ENCODE measurements at places on chromosomes 5 and 9.

DNA sequence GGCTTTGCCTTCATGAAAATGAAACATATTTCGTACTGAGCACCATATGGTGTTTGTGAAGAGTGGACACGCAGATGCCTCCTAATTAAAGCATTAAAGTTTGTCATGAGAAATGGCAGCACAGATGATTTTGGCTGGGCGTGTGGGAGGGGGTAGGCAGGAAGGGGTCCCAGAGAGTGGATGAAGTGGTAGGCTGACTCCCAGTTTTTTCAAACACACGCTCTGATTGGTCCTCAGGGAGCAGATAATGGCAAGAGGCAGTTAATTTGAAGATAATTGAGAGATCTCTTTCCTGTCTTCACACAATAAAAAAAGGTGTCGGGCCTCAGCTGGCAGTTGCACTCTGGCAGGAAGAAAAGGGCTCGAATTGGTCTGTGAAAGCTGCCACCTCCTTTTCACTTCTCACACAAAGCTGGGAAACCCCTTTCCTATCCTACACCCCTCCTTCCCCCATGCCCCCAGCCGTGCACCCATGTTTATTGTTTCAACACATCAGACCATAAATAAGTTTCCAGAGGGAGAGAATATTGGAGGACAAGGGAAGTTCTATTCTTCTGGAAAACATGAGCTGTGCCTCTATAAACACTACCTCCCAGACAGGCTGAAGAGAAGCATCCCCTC is 429.6 kb downstream of the ARHGEF28 start:
- H3K4me3 ChIP-seq: no peak overlapping the region
- no peaks in the 10 kb centered on the region for H3K27me3 ChIP-seq
- no peak for DNase-seq
- no peaks in the 10 kb centered on the region for H3K36me3 ChIP-seq

- H3K36me3 ChIP-seq: no peaks in the 10 kb centered on the region
- H3K4me1 ChIP-seq: no peaks in the 10 kb centered on the region
- H3K27me3 ChIP-seq: no peaks in the 10 kb centered on the region
- no peak overlapping the region for H3K4me3 ChIP-seq
- DNase-seq: no peak
Observed at GRCh38 chr5:125750147-125750860, 672.9 kb upstream of the GRAMD2B start.

DNA sequence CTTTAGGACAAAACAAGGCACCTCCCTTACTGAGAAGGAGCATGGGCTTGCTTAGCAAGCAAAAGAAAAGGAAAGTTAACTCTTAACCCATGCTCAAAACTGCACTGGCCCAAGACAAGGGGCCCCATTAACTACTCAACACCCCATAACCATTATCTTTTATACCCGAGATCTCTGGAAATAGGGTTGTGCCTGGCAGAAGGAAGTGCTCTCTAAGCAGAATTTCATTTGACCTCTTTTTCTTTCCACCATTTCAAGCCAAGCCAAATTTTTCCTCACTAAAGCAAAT is 167.2 kb downstream of the RASEF start:
- no peak overlapping the region for H3K27ac ChIP-seq
- no peaks in the 10 kb centered on the region for H3K4me1 ChIP-seq
- H3K4me3 ChIP-seq: no peak overlapping the region
- no peaks in the 10 kb centered on the region for H3K27me3 ChIP-seq
- no peaks in the 10 kb centered on the region for H3K36me3 ChIP-seq

DNA sequence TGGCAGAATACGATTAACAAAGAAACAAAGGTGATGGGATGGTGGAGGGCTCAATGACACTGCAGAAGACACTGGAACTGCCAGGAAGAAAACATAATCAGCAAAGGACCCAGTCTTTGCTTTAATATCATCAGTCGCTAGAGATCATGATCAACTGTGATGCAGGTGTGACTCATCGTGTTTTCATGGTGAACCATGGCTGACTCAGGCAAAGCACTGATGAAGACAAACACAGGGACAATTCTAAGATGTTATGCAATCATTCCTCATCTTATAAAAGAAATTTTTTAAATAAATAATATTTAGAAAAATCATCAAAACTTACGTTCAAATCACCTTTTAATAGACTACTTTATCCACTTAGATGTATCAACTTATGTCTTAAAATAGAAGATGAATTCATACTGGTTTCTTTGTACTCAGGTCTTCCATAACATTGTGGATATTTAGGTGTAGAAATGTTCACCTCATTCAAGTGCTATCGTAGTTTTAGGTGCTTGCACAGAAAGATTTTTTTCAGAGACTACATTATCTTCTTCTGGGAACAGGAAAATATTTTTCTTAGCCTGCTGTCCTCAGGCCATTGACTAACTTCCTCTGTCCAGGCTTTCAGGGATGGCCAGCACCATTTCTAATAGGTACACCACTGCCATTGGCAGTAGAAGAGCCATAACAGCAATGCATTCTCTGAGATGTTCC is 673.4 kb upstream of the MEF2C start:
- no peaks in the 10 kb centered on the region for H3K36me3 ChIP-seq
- H3K4me3 ChIP-seq: no peak overlapping the region
- no peaks in the 10 kb centered on the region for H3K27me3 ChIP-seq
- H3K27ac ChIP-seq: no peak overlapping the region

DNA sequence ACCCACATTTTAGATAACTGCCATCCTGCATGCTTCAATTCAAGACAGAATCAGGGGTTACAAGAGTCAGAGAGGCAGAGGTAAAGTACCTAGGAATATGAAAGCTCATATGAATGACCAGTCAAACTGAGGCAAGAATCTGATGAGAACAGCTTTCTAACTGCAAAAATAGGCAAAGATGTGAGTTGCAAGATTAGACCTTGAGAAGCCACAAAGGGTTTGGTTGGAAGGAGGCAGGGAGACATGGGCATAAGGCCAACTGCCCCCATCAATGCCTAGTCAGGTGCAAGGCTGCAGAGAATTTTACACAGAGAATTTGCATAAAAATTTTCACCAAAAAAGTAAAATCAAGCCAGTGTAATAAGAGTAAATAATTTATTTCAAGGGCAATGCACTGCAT is 12.8 kb downstream of the FAM114A2 start:
- H3K27ac ChIP-seq: no peak overlapping the region
- H3K27me3 ChIP-seq: no peaks in the 10 kb centered on the region
- no peak for DNase-seq
- no peak overlapping the region for H3K4me3 ChIP-seq
- no peaks in the 10 kb centered on the region for H3K4me1 ChIP-seq

DNA sequence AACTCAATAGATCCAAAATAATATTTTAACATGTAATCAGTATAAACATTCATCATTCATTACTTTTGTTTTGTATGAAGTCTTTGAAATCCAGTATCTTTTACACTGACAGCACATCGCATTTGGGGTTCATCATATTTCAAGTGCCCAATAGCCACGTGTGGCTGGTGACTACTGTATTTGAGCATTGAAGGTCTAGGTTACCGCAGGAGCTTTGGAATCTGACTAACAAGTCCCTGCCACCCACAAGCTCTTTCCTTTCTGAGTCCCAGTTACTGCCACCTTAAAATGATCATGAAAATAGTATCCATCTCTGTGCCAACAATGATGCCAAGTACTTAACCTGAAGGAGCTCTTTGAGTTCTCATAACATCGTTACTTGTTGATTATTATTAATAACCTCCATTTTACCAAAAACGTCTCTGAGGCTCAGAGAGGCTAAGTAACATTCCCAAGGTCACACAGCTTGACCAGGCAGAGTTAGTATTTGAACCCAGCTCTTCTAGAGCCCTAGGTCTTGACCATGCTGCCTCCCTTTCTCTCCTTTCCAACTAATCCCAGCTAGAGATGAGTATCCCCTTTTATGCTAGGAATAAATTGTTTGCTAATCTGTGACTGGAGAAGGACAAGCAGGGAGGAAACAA is 24.2 kb downstream of the ARHGEF37 start:
- H3K36me3 ChIP-seq: peaks cover 18% of the 10 kb centered on the region
- H3K27ac ChIP-seq: peak overlapping the region; percentile 42
- DNase-seq: no peak

DNA sequence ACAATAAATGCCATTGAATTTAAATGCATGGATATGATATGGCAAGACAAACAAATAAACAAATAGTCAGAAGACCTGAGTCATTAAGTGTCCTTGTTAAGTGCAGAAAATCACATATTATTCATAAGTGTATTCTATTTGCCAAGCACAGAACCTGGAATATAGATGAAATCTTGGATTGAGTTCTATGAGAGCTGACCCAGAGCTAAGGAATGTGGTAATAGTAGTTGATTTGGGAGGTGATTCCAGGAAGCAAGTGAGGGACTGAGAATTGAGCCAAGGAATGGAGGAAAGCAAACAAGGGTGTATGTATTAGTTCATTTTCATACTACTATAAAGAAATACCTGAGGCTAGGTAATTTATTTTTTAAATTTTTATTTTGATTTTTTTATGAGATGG is 208.9 kb downstream of the TRIM32 start:
- H3K27me3 ChIP-seq: no peaks in the 10 kb centered on the region
- no peak for DNase-seq
- H3K27ac ChIP-seq: no peak overlapping the region
- no peaks in the 10 kb centered on the region for H3K36me3 ChIP-seq
- H3K4me3 ChIP-seq: no peak overlapping the region

DNA sequence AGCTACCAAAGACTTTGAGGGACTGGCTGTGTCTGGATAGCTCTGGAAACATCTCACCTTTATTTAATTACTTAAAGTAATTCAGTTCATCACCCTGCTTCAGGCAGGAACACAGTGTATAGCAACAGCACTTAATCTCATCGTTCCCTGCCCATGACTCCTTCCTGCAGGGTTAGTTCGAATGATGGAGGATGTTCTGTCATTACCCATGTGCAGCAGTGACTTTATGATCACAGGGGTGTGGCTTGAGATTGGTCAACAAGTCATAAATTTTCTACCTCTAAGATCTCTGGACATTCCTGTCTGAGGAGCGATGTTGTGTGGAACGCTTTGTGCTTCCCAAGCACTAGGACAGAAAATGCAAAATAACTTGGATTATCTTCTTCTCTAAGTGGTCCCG is 37.1 kb upstream of the PRUNE2 start:
- no peaks in the 10 kb centered on the region for H3K27me3 ChIP-seq
- H3K4me1 ChIP-seq: no peaks in the 10 kb centered on the region
- no peak overlapping the region for H3K4me3 ChIP-seq
- no peaks in the 10 kb centered on the region for H3K36me3 ChIP-seq
- H3K27ac ChIP-seq: no peak overlapping the region

- no peaks in the 10 kb centered on the region for H3K4me1 ChIP-seq
- no peaks in the 10 kb centered on the region for H3K27me3 ChIP-seq
- no peak overlapping the region for H3K27ac ChIP-seq
- DNase-seq: no peak
Observed at GRCh38 chr5:109685916-109686315, 3.8 kb upstream of the MAN2A1 start.

- H3K27me3 ChIP-seq: no peaks in the 10 kb centered on the region
- no peak overlapping the region for H3K4me3 ChIP-seq
- H3K36me3 ChIP-seq: no peaks in the 10 kb centered on the region
- H3K4me1 ChIP-seq: no peaks in the 10 kb centered on the region
Observed at GRCh38 chr5:93311881-93312280, 269.1 kb downstream of the NR2F1-AS1 start.

- no peaks in the 10 kb centered on the region for H3K4me1 ChIP-seq
- no peaks in the 10 kb centered on the region for H3K36me3 ChIP-seq
- no peak overlapping the region for H3K27ac ChIP-seq
- DNase-seq: no peak
- H3K27me3 ChIP-seq: no peaks in the 10 kb centered on the region
Observed at GRCh38 chr5:104635227-104635626, 1072.6 kb upstream of the NUDT12 start.

DNA sequence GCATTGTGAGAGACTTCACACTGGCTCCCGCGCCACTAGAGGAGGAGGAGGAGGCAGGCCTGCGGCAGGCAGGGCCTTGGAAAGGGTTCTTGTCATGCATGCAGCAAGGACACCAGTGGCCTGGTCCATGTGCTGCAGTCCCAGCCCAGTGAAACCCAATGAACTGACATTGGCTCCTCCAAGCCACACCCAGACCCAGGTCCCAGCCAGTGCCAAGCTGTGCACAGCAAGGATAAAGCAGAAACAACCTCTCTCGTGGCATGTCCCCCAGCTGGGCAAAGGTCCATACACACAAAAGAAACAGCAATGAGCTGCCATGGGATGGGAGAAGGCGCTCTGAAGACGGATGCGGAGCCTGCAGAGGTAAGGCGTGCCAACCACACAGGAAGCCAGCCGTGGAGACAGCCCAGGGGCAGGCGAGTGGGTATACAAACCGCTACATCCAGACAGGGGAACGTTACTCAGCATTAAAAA is 89.2 kb downstream of the SEMA4D start:
- no peaks in the 10 kb centered on the region for H3K4me1 ChIP-seq
- DNase-seq: no peak
- H3K27me3 ChIP-seq: no peaks in the 10 kb centered on the region
- H3K36me3 ChIP-seq: no peaks in the 10 kb centered on the region

DNA sequence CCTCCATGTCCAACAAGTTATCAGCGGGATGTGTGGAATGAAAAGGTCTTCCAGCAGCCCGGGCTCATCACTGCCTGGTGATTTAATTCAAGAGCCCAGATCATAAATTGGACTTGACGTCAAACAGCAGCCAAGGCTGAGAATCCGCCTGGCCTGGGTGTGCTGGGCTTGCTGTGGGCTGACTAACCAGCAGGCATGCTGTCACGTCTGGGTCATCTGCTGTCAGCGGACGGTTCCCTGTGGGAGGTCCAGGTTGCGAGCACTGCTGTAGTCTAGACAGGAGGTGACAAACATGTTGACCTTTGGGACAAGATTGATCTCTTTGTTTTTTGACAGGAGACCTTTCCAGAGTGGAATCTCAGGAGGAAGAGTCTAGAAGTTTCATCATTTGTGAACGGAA is 289.7 kb downstream of the OSTF1 start:
- H3K27ac ChIP-seq: no peak overlapping the region
- H3K36me3 ChIP-seq: no peaks in the 10 kb centered on the region

DNA sequence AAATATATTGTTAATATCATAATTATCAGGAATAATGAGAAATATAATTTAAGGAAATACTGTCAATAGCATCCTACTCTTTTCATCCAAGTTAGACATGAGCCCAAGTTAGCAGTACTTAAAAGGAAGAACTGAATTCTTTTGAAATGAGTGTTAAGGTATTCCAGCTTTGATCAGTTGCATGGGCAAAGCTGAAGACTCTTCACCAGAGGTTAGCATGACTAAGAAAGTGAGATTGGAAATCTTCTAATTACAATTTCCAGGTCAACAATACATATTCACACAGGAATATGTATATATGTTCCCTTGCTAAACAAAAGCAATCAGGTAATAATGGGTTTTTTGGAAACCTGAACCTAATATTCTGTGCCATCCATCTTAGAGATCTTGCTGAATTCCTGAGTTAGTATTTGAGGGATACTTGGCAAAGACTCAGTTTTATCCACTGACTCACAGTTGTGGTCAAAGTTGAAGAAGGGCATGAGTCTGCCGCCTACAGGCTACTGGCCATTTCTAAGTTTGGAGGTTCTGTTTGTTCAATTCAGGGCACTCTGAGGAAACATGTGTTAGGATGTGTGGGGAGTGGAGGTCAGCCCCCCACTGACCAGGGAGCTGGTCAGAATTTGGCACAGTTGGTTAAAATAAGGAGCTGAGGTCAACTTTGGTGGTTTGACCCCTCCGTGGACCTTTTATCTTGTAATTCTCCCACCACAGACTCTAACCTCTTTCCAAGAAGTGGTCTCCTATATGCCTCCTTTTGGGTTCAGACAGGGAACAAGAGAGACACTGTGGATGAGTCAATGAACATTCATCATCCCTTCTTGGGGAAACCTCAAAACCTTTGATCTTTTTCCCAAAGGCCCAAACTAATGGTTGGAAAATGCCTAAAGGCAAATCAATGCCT is 118.3 kb downstream of the PIK3R1 start:
- H3K27me3 ChIP-seq: no peaks in the 10 kb centered on the region
- H3K36me3 ChIP-seq: no peaks in the 10 kb centered on the region
- H3K4me1 ChIP-seq: no peaks in the 10 kb centered on the region

- DNase-seq: no peak
- H3K36me3 ChIP-seq: no peaks in the 10 kb centered on the region
- no peak overlapping the region for H3K27ac ChIP-seq
- H3K4me1 ChIP-seq: peaks cover 26% of the 10 kb centered on the region
- H3K4me3 ChIP-seq: no peak overlapping the region
- no peaks in the 10 kb centered on the region for H3K27me3 ChIP-seq
Observed at GRCh38 chr9:110036286-110036685, 171.7 kb downstream of the C9orf152 start.
